Renal cortex interstitium (tissue), 15 donors: ENCODE measurements at places on chromosomes 6 and 20. TPM values are rescaled to one million over a fixed set of nuclear protein-coding genes. Genes with fewer than 3 reads are reported as not detected.

The WFDC10B gene
- polyA plus RNA-seq, result not detected

The TCFL5 gene
- 12.8 TPM for polyA plus RNA-seq

The KCNB1 gene
- 0.74 TPM for polyA plus RNA-seq

The PDYN gene
- 0.24 TPM for polyA plus RNA-seq

The SEL1L2 gene
- not detected for polyA plus RNA-seq

The SUMO4 gene
- 1.7 TPM for polyA plus RNA-seq

DNA sequence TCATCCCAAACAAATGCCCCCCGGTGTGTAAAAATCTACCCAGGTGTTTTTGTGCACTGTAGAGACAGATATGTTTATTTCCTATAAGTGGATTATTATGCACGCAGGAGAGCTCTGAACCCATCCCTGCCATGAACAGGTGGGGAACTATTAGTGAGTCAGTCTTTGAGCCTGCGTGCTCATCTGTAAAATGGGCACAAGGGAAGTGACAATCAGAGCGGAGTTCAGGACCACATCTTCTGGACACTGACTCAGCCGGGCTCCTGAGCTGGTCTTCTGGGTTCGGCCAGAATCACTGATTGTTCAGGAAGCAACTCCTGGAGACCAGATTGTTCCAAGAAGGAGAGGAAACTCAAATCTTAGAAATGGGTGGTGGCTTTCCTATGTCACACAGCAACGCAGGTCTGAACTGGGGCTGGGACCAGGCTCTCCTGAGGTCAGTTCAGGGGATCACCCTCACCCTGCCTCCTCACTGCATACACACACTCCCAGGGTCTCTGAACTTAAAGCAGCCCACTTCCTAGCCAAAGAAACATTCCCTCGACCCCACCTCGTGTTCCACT lies 27.3 kb upstream of the TGM2 start:
- no peak for DNase-seq

DNA sequence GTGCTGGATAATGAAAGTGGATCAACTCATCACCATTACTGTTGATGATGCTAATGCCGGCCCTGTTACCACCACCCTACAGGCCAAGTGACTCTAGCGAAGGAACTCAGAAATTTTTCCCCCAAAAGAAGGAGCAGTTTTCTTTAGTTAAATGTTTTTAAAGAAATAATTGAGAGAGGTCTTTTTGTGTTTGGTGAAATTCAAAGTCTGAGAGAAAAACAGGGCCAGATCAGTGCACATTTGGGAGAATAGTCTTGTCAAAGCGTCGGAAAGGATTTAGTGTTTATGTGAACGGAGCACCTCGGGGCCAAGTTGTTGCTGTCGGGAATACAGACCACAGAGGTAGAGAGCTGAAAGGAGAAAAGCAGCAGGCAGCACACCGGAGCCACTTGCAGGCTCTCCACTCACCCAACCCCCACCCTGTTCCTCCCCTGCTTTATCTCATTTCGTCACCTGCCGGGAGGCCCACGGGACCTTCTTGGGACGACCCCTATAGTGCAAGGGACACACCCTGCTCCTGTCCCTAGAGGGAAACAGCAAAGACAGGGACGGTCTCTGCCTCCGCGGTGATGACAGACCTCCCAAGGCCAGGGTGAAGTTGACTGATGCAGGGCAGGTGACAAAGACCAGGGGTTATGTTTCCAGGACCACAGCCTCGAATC lies 6.8 kb downstream of the TFAP2B start:
- DNase-seq, result no peak

GRCh38 chr20:926670-927069 lies 10.5 kb upstream of the ANGPT4 start:
- no peak for DNase-seq

GRCh38 chr6:108365478-108365877 lies 70.6 kb downstream of the AFG1L start:
- DNase-seq, result no peak

DNA sequence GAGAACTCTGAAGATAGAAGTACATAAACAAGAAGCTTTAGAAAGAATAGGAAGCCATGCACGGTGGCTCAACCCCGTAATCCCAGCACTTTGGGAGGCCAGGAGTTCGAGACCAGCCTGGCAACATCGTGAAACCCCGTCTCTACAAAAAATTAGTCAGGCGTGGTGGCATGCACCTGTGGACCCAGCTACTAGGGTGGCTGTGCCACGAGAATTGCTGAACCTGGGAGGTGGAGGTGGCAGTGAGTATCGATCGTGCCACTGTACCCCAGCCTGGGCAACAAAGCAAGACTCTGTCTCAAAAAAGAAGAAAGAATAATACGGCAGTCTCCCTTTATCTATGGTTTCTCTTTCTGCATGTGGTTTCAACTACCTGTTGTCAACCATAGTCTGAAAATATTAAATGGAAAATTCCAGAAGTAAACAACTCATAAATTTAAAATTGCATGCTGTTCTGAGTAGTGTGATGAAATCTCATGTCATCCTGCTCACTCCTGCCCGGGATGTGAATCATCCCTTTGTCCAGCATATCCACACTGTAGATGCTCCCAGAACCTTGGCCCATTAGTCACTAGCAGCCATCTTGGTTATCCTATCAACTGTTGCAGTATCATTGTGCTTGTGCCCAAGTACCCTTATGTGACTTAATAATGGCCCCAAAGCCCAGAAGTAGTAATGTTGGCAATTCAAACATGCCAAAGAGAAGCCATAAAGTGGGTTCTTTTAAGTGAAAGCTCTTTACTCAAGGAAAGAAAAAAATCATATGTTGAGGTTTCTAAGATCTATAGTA lies 22.1 kb downstream of the DEK start:
- DNase-seq, result no peak

- no peak for DNase-seq
Observed at GRCh38 chr6:116446399-116446798, 14.8 kb upstream of the CALHM6 start.

DNA sequence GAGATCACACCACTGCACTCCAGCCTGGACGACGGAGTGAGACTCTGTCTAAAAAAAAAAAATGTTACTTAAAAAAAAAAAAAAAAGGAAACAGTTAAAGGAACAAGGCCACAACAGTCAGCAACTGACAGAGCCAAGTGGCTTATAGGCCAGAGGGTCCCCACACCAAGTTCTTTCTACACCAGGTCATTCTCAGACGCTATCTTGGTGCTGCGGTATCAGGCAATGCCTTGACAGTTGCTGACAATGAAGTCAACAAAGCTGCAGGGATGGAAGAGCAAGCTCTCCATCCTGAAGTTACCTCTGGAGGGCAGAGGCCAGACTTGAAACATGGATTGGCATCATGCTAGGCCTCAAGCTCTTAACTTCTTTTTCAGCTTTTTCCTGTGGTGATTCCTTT lies 31.9 kb downstream of the COMMD7 start:
- no peak for DNase-seq

DNA sequence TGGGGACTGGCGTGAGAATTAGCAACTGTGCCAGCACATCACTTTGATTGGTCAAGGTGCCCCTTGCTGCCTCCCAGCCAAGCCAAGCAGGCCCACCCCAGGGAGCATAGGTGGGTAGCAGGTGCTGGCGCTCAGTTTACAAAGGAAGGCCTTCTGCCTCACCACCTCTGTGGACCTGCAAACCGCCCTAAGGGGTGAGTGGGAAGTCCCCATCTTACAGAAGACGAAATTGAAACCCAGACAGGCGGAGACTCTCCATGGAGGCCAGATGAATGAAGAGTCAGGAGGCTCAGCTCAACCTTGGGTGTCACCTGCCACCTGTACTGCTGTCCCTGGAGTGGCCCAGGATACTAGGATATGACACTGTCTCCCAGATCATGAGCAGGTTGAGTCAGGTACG lies 21.5 kb upstream of the MAS1L start:
- no peak for DNase-seq

GRCh38 chr6:37491171-37491829 lies 8.4 kb downstream of the CCDC167 start:
- no peak for DNase-seq

DNA sequence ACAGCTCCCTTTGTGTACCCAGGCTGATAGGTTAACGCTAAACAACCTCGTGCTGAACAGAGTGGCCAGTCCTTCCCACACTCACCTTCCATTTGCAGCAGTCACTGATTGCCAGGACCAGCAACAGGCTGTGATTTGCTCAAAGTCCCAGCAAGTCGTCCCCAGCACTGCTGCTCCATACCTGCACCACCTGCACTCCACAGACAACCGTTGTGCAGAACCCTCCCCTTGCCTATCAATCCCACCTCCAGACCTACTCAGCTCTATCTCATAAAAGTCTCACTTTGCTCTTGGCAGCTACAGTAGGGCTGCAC lies 43.1 kb upstream of the SCML4 start:
- no peak for DNase-seq

GRCh38 chr6:55136916-55137315 lies 37.4 kb upstream of the HCRTR2 start:
- no peak for DNase-seq

GRCh38 chr6:2563635-2564034 lies 187.1 kb downstream of the MYLK4 start:
- no peak for DNase-seq

GRCh38 chr6:15880262-15880973 lies 217.6 kb upstream of the DTNBP1 start:
- no peak for DNase-seq

DNA sequence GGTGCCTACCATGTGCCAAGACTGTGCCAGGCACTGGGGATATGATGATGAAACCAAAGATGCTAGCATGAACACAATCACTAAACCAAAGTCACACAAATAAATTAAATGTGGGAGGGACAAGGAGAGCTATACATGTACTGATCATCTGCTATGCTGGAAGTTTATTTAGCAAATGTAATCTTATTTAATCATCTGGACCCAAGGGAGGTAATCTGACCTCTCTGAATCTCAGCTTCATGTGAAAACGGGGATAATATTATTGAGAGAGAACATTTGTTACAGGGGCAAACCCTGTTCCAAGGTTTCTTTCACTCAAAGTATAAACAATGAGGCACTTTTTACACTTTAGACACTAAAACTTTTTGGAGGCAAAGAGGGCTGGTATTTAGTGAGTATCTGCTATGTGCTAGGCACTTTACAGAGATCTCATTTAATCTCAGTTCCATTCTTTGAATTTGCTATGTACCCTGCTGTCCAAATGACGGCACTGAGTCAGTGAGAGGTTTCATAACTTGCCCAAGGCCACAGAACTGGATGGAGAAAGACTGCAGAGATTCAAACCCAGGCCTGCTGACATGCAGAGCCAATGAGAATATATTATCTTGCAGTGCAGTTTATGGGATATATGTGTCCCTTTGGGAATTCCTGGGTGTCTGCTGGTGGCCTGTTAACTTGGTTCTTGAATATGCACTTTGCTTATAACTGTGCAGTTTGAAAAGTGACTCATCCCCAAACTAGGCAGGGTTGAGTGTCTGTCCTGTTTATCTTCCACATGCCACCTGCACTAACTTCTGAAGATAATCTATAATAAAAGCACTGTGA lies 3.3 kb upstream of the ASXL1 start:
- DNase-seq, result no peak

- no peak for DNase-seq
Observed at GRCh38 chr20:33812908-33813462, 1.8 kb downstream of the CHMP4B start.

GRCh38 chr6:48086187-48086586 lies 24.8 kb downstream of the PTCHD4 start:
- no peak for DNase-seq

- no peak for DNase-seq
Observed at GRCh38 chr20:41234041-41234440, 83.5 kb downstream of the ZHX3 start.

GRCh38 chr20:35618263-35619131 lies 2.9 kb downstream of the SPAG4 start:
- DNase-seq, result no peak

GRCh38 chr6:141028791-141029280 lies 1103.9 kb upstream of the GJE1 start:
- no peak for DNase-seq

DNA sequence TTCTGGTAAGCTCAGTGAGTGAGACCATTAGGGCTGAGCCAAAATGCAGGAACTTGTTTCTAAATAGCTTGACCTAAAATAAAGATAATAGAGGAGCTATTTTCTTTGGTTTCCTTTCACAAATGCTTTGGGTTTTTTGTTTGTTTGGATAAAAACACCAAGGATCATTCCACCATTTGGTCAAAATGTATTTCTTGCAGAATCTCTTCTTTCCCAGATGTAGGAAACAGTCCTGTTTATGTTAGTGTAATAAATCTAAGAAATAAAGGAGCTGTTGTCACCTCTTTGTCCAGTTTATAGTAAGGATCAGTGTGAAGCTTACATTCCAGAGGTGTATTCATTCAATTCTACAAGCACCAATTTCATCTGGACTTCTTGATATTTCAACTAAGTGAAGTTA lies 297.8 kb downstream of the GJA1 start:
- no peak for DNase-seq

DNA sequence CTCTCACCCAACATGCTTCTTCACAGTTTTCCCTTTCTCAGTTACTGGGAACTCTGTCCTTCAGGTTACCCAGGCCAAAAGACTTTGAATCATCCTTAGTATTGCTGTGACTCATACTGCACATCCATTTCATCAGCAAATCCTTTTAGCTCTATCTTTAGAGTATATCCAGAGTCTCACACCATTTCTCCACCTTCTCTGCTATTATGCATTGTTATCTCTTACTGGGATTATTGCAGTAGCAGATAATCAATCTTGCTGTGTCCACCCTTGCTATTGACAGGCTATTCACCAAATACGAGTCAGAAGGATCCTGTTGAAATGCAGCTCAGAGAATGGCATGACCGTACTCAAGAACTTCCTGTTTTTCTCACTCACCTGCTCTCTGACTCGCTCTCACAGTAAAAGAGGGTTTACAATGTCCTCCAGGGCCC lies 57.3 kb downstream of the BCKDHB start:
- DNase-seq, result no peak

DNA sequence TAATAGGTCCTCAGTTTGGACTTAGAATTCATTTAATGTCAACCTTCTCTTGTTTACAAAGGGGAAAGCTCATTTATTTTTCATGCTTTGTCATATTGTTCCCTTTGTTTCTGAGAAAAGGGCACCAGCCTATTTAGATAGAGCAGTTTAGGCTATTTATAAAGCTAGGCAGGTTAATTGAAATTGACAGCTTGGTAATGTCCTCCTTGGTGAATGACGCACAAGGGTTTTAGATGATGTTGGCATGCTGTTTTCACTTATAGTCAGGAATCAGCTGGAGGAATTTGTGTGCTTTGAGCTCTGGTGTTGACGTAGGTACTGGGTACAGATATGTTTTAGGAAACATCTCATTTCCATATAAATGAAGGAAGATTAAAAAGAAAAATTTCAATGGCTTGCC lies 45.2 kb downstream of the BCKDHB start:
- no peak for DNase-seq

GRCh38 chr20:33554914-33555420 lies 65.1 kb downstream of the CBFA2T2 start:
- DNase-seq, result peak; percentile 81
